Fibroblast of skin of right quadriceps (primary cell): ENCODE measurements at places on chromosomes 6 and 20.

- peak; percentile 64 for DNase-seq
Observed at GRCh38 chr20:51121901-51122412, 99.0 kb upstream of the KCNG1 start.

GRCh38 chr20:911882-912600 lies 4.1 kb downstream of the ANGPT4 start:
- DNase-seq: no peak

DNA sequence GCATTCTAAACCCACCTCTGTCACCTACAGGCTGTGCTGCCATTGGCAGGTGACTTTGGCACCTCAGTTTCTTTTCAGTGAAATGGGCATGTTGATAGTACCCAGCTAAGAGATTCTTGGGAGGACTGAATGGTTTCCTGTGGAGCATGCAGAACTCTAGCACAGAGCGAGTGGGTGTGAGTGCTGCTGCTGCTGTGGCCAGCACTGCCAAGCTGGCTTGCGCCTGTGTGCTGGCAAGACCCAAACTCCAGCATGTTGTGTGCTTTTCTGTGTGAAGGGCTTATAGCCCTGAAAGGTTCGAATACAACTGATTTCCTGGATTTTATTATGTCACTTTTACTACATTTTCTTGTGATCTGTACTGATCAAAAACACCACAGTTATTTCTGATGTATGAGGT lies 78.1 kb upstream of the KIF25 start:
- DNase-seq: no peak

GRCh38 chr6:36633370-36633769 lies 39.2 kb downstream of the SRSF3 start:
- no peak for DNase-seq

GRCh38 chr20:37574199-37574890 lies 46.7 kb upstream of the BLCAP start:
- no peak for DNase-seq

GRCh38 chr20:53360852-53361251 lies 232.8 kb downstream of the ZNF217 start:
- DNase-seq: no peak

DNA sequence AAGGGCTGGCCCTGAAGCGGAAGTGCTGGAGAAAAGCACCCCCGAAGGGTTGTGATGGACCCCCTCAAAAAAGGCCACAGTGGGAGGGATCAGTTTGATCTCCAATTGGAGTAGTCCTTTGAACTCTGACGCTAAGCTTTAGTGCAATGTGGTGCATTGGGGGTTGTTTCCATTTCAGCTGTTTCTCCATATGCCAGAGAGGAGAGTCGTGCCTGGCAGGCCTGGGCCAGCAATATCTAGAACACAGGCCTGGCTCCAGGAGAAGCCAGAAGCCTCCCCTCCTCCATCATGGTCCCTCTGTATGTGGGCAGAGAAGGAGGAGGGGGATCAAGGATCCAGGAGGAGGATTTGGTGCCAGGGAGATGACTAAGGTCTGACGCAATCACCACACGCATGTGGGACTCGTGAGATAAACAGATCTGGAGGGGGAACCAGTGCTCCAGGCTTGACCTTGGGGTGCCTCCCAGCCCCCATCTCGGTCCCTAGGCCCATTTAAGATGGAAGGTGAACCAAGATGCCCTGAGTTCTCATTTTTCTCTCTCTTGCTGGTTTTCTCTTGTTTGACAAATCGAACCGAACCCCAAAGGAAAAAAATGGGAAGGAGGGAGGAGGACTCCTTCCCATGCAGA lies 517.4 kb upstream of the JARID2 start:
- DNase-seq: peak; percentile 78

- DNase-seq: no peak
Observed at GRCh38 chr6:71015392-71015791, 58.5 kb upstream of the B3GAT2 start.

DNA sequence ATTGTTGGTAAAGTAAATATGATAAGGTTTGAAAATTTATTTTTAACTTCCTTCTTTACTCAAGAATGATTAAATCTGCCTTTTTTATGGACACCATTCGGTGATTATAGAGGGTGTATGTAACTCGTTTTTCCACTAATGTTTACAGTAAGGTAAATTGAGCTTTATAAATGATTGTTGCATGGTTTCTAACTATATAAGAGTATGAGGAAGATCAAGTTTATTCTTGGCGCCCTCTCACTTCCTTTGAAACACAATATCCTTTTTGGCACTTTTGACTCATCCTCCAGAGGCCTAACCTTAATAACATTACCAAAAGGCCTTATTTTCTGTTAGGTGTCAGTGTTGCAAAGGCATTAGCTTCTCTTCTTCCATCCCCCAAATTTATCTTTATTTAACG lies 41.8 kb upstream of the MTRF1L start:
- DNase-seq: no peak

- peak; percentile 58 for DNase-seq
Observed at GRCh38 chr6:5422321-5422915, 161.1 kb downstream of the FARS2 start.

- DNase-seq: peak; percentile 64
Observed at GRCh38 chr6:133236932-133237331, 4.2 kb upstream of the EYA4 start.

- DNase-seq: peak; percentile 47
Observed at GRCh38 chr6:21587961-21588480, 5.5 kb upstream of the SOX4 start.
